ENCODE measurements at places on chromosomes 4 and X. TPM values are rescaled to one million over a fixed set of nuclear protein-coding genes. Genes with fewer than 3 reads are reported as not detected.

CLIC2 gene
- 0.56 TPM for total RNA-seq

HPGD gene
- 0.64 TPM for total RNA-seq

MAGEA4 gene
- total RNA-seq = not detected

FOXP3 gene
- 0.78 TPM for total RNA-seq

CLCN4 gene
- 64.7 TPM for total RNA-seq

CXCL8 gene
- not detected for total RNA-seq

NLRP2B gene
- total RNA-seq = not detected

SMARCA1 gene
- total RNA-seq = 55.7 TPM

PRDM8 gene
- total RNA-seq = 16.6 TPM

- no peak for DNase-seq
Measured at GRCh38 chrX:122504026-122504425, 680.1 kb upstream of the GRIA3 start.

DNA sequence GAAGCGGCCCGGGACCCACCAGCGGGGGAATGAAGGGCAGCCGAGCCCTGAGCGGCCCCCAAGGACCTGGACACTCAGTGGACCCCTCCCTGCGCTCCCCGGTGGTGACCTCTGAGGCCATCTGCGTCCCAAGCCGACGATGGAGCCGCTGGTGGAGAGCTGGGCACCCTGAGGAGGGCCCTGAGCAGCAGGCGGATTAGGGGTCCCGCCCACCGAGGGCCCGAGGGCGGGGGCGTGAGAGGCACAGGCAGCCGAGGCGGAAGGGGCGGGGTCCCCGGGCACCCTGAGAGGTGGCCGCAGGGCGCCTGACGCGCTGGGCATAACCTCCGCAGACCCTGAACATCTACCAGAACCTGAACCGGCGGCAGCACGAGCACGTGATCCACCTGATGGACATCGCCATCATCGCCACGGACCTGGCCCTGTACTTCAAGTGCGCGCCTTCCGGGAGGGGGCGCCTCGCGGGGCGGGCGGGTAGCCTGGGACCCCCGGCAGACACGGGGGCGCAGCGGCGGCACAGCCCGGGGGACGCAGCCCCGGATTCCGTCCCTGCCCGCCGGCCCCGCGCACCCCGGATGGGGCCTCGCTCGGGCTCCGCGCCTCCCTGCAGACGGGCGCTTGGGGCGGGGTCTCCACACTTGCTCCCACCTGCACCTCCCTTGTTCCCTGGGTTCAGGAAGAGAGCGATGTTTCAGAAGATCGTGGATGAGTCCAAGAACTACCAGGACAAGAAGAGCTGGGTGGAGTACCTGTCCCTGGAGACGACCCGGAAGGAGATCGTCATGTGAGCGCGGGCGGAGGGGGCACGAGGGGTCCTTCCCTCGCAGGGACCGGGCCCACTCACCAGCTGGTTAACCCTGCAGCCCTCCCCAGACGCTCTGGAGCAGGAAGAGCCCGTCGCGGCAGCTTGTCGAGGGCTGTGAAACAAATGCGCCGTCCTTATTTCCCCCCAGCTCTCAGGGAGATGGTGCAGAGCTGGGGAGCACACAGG lies 10.3 kb downstream of the ATP5ME start:
- peak; percentile 68 for DNase-seq

DNA sequence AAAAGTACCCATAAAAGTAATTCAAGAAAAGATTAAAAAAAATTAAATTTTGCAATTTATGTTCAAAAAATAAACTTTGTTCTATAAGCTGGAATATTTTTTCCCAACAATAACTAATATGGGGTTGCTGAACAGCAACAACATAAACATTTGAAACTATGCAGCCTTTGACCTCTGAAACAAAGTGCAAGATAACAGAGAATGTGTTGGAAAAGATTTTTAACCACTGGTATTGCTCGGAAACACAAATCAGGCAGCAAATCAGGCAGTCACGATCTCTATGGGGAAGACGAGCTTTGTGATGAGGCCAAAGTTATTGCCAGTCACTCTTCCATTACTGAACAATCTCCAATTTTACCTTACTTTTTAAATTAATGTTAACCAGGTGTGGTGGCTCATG lies 332.1 kb downstream of the PABPC4L start:
- DNase-seq = no peak

DNA sequence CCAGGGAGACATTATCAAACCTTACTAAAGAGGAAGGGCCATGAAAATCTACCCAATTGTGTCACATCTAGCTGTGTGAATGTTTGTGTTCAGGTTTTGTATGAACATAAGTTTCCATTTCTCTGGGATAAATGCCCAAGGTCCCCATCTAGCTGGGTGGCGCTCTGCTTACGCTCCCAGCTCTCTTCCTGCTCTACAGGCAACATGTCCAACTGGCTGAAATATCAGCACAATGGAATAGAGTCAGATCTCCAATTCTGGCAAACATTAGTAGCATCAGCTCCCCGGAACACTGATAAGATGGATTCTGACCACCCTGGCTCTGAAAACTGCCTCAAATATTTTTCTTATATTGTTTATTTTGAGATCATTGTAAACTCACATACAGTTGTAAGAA lies 74.8 kb downstream of the IRF2 start:
- DNase-seq = no peak

- peak; percentile 59 for DNase-seq
Measured at GRCh38 chr4:110637408-110638088, 14.7 kb upstream of the PITX2 start.

DNA sequence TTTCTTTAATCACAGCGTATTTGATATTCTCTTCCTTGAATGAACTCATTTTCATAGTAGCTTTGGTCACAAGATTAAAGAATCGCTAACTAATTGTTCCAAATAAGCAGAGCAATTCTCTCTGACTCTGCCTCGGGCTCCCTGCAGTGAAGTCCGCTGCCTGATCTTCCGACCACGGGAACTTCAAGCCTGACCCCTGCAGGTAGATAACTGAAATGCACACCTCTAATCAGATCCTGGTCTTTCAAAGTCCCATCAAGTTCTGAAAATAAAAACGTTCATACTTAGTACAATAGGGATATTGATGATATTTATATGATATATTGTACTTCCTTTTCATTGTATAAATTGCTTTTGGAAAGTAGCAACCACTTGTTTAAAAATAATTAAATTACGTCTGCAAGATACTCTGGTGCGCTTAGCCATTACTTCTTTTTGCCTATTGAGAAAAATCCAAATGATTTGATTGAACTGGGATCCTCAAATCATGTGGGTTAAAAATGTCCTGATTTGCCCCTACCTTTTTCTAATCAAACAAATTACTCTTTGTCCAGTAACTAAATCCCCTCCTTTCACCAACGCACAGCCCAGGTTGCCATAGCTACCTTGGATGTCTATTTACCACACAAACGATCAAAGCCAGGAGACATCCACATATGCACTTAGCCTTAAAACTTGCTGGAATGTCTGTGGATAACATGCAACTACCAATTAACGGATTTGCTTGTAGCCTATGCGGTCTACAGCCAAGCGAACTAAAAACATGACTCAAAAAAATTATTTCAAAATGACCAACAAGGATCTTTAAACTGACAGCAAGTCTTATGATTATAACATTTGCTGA lies 4.2 kb downstream of the MID1 start:
- DNase-seq = peak; percentile 37

DNA sequence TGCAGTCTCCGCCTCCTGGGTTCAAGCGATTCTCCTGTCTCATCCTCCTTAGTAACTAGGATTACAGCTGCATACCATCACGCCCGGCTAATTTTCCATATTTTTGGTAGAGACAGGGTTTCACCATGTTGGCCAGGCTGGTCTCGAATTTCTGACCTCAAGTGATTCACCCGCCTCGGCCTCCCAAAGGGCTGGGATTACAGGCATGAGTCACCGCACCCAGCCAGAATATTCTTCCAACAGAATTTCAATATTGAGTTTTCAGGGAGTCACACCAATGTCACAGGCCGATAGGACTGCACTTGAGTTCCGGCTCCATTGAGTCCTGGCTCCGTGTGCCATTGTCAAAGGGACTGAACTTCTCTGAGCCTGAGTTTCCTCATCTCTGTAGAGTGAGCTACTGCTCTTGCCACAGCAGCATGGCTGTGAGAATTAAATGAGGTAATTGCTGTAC lies 82.9 kb downstream of the CLCN4 start:
- DNase-seq = no peak

DNA sequence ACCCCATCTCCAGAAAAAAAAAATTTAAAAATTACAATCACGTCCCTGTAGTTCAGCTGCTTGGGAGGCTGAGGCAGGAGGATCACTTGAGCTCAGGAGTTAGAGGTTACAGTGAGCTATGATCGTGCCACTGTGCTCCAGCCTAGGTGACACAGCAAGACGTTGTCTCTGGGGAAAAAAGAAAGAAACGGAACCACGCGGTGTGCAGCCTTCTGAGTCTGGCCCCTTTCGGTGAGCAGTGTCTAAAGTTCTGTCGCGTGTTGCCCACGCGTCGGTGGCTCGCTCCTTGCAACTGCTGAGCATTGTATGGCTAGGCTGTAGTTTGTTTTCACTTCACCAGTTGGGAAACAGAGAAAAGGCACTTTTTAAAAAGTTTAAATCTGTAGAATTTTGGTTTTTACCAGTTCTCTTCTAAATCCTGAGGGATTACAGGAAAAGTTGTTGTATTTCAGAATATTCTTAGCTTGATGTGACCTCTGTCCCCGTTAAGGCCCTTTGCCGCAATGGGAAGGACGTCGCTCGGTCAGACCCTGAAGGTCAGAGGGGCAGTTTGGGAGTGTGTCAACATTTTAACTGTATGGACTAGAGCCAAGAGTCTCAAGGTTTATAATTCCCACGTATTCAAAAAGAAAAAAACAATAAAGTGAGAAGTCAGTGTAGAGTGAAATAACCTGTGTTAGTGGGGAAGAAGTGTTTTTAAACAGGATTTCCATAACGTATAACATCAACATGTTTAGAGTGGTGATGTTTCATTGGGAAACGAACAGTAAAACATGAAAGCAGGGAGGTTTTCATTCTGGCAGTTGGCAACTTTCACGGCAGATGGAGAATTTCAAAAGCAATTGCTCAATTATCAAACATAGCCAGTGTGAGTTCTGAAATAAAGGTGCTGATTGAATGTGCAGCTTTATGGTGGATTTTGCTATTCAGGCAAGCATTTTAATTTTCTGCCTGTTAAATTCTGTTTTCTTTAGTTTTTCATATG lies 45.8 kb upstream of the MSANTD1 start:
- no peak for DNase-seq

DNA sequence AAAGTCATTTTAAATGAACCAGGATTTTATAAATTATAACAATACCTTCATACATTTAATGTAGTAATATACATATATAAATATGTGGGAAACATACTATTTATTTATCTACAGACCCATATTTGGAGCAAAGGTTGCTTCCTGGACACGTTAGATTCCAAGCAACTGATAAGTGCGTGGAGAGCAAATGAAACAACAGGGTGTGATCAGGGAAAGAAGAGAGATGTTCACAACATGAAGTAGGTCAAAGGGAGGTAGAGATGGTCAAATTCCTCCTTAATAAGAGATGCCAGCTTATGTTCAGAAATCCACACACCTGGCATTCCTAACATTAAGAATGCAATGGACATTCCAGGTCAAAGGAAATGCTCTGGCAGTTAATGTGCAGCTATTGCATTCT lies 53.1 kb upstream of the HPGD start:
- DNase-seq = no peak

GRCh38 chrX:109992203-109992602 lies 10.7 kb upstream of the TMEM164 start:
- DNase-seq = no peak

- no peak for DNase-seq
Measured at GRCh38 chrX:9847071-9847470, 60.8 kb downstream of the SHROOM2 start.

DNA sequence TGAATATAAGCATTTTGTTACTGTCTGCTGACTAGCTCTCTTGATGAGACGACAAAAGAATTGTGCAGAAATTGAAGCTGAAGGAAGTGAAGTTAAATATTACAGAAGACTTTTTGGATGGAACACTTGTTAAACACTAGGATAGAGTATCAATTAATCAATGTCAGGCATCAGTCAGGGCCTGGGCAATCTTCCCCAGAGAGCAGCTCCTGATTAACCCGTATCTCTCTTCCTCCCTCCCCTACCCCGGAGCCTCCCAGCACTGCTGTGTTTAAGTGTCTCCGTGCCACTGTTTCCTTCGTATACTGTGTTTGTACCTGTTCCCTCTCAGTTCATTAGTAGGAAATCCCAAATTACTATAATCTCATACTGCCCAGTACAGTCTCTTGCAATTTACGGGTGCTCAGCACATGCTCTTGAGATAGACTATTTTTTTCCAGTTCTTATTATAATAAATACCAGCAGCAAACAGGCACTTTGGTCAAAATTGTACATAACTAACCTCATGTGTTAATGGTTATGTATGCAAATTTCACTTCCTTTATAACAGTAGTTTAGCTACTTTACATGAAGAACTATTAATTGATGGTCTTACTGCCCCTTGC lies 765.7 kb upstream of the FTHL17 start:
- peak; percentile 26 for DNase-seq

GRCh38 chr4:101784957-101785356 lies 5.6 kb upstream of the BANK1 start:
- no peak for DNase-seq

DNA sequence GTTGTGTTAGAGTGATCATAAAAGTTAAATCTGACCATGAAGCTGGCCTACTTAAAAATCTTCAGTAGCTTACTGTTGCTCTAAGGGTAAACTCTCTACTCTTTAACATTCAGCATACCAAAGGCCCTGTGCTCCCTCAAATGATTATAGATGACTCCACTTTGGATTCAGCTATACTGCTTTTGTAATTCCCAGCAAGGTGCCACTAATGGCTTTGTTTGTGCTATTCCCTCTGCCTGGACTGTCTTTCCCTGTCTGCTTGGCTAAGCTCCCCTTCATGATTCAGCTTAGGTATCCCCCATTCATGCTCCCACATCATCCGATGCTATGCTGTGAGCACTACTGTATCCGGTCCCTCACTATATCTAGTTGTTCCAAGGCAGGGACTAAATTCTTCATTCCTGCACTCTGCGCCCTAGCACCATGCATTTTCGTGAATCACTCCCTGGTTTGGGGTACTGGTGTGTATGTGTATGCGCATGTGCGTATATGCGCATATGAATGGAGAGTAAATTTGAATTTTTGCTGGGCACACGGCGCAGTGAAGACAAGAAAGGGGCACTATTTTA lies 453 bp upstream of the PBDC1 start:
- DNase-seq = no peak

DNA sequence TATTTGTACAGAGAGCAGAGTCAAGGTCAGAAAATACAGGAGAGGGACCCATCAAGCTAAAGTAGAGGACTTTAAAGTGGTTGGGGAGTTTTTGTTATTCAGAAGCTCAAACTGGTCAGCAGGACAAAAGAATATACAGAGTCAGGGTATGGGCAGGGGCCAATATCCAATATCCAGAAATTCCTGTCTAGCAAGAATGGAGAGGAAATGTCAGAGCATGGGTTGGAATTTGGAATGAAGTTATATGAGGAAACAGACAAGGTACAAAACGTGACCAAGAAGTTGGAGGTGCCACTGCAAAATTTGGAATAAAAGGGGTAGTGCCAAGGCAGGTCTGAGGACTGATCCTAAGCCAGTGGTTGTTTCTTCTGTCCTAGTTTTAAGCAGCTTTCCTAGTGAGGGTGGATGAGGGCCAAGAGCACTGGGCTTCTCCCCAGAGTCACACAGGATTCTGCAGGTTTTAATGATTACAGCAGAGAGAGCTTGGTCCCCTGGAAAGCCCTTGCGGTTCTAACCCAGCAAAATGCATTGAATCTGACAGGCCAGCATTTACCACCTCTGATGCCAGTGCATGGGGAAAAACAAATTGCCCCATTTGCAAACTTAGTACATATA lies 304.7 kb upstream of the FTHL17 start:
- DNase-seq = no peak
